ENCODE measurements at places on chromosomes 1 and 21.

DNA sequence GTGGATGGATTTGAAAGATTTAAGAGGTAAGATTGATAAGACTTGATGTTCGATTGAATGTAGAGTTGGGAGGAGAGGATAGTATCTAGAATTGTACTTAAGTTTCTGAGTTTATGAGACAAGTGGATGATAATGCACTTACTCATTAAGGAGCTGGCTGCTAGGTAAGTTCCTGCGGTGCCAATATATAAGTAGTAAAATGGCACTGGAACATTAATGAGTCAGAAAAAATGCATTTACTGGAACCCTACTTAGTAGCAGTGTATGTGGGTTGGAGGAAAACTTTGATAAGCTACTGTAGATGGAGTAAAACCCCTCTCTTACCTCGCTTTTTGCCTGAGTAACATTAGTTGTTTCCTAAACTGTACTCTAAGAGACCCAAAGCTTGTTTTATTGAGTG lies 68.2 kb downstream of the ZFYVE9 start:
- no peak for DNase-seq

GRCh38 chr1:101484689-101485338 lies 248.0 kb downstream of the S1PR1 start:
- no peak for DNase-seq

DNA sequence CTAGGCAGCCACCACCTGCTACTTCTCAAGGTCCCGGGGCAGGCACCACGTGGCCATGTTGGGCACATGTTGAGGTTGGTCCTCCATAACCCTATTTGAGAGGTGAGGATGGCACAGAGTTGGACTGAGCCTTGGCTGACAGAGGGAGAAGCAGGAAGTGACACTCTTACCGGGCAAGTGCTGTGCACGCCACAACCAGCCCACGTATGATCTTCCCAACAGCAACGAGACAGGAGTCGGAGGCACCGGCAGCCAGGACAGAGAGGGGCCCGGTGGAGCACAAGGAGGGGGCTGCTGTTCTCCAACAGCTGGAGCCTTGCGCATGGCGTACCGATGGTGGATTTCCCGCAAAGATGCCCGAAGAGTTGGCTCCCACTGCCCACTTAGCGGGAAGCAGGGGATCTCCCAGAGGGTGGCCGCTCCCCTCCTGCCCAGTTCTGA lies 3.4 kb downstream of the CLEC20A start:
- DNase-seq, result no peak

- DNase-seq, result no peak
These were observed 382.0 kb upstream of the PROX1 start for GRCh38 chr1:213605732-213606131.

DNA sequence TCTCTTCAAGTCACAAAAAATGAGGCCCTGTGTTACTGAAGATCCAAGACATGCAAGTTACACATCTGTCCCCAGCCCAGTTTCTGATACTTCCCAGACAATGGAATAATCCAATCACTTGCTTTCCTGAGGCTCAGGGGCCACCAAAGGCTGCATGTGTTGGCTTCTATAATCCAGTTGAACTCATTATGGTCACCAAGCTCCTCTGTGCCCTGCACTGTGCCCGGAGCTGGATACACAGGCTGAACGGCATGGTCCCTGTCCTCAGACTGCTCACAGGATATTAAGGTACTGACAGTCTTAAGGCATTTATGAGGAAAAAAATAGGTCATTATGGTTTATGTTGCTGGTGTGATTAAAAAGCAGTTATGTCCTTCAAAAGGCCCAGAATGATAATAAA lies 117.0 kb upstream of the SYT6 start:
- DNase-seq, result no peak

DNA sequence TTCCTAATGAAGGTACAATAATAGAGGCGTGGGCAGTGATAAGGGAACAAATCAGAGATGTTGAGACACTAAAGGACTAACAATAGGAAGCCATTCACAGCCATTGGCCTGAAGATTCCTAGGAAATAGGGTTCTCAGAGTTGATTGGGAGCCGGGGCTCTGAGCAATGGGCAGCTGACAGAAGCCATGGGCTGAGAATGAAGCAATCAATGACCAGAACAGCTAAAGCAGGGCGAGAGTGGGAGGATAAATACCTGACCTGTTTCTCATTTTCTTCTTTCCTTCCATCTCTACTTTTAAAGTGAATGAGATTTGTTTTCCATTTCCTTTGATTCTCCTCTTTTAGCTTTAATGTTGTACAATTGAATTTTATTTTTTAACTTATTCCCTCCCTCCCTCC lies 774.7 kb upstream of the ADGRL4 start:
- no peak for DNase-seq

- peak; percentile 96 for DNase-seq
These were observed 329.2 kb downstream of the TGFB2 start for GRCh38 chr1:218674280-218674773.

DNA sequence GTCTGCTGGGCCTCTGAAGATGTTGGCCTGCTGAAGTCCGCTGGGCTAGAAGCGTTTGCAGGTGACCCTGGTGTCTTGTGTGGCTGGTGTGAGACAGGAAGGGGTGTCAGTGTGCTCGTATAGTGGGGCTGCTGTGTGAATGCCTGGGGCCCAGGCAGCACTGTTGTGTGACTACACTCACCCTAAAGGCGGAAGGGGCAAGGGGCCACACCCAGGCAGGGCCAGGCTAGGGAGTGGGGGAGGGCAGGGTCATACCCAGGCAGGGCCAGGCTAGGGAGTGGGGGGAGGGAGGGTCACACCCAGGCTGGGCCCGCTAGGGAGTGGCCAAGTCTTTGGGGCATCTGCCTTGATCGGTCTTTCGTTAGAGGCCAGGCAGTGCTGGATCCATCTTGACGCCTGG lies 25.0 kb downstream of the PDXK start:
- no peak for DNase-seq

DNA sequence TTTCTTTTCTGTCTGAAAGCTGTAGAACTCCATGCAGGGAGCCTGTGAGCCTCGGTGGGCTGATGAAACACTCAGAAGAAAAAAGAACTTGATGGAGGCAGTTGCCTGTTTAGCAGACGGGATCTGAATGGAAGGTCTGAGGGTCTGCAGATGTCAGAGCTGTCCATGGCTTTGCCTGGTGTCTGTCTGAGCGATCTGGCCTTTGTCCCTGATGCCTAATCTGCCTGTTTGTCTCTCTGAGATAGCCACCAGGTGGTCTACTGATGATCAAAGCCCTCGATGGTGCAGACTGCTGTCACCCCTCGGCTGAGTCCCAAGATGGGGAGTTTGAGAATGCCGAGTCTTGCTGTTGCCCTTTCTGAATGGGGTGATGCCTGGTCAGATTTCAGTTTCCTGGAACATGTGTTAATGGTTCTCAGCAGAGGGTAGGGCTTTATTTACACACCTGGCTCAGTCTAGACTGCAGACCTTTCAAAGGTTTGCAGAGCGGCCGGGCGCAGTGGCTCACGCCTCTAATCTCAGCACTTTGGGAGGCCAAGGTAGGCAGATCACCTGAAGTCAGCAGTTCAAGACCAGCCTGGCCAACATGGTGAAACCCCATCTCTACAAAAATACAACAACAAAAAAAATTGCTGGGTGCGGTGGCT lies 90.4 kb downstream of the KIF26B start:
- DNase-seq, result no peak
